Adrenal gland (tissue), 19 donors: ENCODE measurements at places on chromosomes 7 and 10. TPM values are rescaled to one million over a fixed set of nuclear protein-coding genes. Genes with fewer than 3 reads are reported as not detected.

The EVX1 gene
- 1.1 TPM for total RNA-seq

The GLI3 gene
- 12.8 TPM for total RNA-seq

The NPS gene
- not detected for total RNA-seq

The PNLIP gene
- 0.45 TPM for total RNA-seq

The TMEM176A gene
- 17.0 TPM for total RNA-seq

The PDZD7 gene
- total RNA-seq = 0.43 TPM

The FAM107B gene
- total RNA-seq = 59.7 TPM

The CLRN3 gene
- total RNA-seq = not detected

The TFPI2 gene
- total RNA-seq = 20.6 TPM

The TRIM4 gene
- 37.3 TPM for total RNA-seq

The SH2B2 gene
- 6.0 TPM for total RNA-seq

The NCOA4 gene
- total RNA-seq = 125 TPM

The TIMM23B gene
- total RNA-seq = 19.5 TPM

The BAMBI gene
- total RNA-seq = 78.7 TPM

The CPA1 gene
- 12.3 TPM for total RNA-seq

The PTPN20 gene
- total RNA-seq = 13.4 TPM

The CFAP70 gene
- total RNA-seq = 2.6 TPM

The WNT2 gene
- not detected for total RNA-seq

The CUZD1 gene
- 0.14 TPM for total RNA-seq

The TSPAN12 gene
- total RNA-seq = 75.7 TPM

The SKAP2 gene
- 55.2 TPM for total RNA-seq

The PAX4 gene
- total RNA-seq = not detected

The ACTL6B gene
- not detected for total RNA-seq

The WEE2 gene
- total RNA-seq = not detected

The LRRC4 gene
- 3.6 TPM for total RNA-seq

The PPP1R3A gene
- not detected for total RNA-seq

The AKR1C2 gene
- 15.0 TPM for total RNA-seq

The ABCA13 gene
- total RNA-seq = not detected

The PROSER2 gene
- 5.2 TPM for total RNA-seq

The ANKRD7 gene
- total RNA-seq = 1.9 TPM

The CDNF gene
- total RNA-seq = 4.8 TPM

The WDR86 gene
- total RNA-seq = 1.5 TPM

The FAS gene
- 236 TPM for total RNA-seq

The ZKSCAN5 gene
- total RNA-seq = 9.5 TPM

The IGFBP3 gene
- 21.8 TPM for total RNA-seq

The PILRA gene
- total RNA-seq = 15.8 TPM

The AGBL3 gene
- total RNA-seq = 1.2 TPM

The CEP55 gene
- 0.84 TPM for total RNA-seq

The PARD3 gene
- 50.0 TPM for total RNA-seq
